ENCODE measurements at places on chromosomes 12 and 14. TPM values are rescaled to one million over a fixed set of nuclear protein-coding genes. Genes with fewer than 3 reads are reported as not detected.

Gene OR4M1
- total RNA-seq, result not detected

Gene GLT1D1
- 0.32 TPM for total RNA-seq

Gene CLEC4D
- 0.34 TPM for total RNA-seq

Gene ARHGEF25
- 2.9 TPM for total RNA-seq

Gene FOXG1
- total RNA-seq, result 5.4 TPM

Gene GEMIN2
- total RNA-seq, result 11.2 TPM

DNA sequence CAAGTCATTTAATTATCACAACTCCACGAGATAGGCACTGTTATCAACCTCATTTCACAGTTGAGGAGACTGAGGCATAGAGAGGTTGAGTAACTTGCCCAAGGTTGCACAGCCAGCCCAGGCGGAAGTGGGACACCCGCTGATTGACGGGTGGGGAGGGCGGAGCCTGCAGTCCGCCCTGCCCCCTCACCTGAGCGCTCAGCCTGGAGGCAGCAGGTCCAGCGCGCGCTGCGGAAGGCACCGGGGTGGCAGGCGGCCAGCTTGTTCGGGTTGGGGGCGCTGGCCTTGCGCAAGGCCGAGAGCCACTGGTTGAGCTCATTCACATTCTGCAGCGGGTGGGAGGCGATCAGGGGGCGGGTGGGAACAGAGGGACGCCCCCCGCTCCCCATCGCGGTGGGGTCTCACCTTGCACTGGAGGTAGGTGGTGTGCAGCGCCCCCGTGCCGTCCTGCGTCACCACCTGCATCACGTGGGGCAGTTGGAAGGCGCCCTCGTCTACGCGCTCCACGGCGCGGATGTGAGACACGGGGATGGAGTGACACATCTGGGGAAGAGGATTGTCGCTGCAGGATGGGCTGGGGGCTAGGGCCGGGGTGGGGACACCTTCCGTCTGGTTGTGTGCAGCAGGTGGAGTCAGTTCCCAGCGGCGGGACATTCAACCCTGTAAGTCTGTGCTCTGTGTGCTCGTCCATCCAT, 31.7 kb downstream of the RASAL1 start:
- H3K4me3 ChIP-seq, result no peak overlapping the region
- no peak overlapping the region for H3K27ac ChIP-seq
- DNase-seq, result no peak
- H3K4me1 ChIP-seq, result no peaks in the 10 kb centered on the region
- H3K27me3 ChIP-seq, result peaks cover 23% of the 10 kb centered on the region
- no peaks in the 10 kb centered on the region for H3K36me3 ChIP-seq

- H3K27me3 ChIP-seq, result no peaks in the 10 kb centered on the region
- no peak overlapping the region for H3K27ac ChIP-seq
- H3K4me1 ChIP-seq, result peaks cover 13% of the 10 kb centered on the region
These were observed 30.7 kb downstream of the FRMD6 start for GRCh38 chr14:51682411-51682810.
